Left ventricle myocardium superior (tissue), 1 donor: ENCODE measurements at places on chromosomes 3 and 15.

DNA sequence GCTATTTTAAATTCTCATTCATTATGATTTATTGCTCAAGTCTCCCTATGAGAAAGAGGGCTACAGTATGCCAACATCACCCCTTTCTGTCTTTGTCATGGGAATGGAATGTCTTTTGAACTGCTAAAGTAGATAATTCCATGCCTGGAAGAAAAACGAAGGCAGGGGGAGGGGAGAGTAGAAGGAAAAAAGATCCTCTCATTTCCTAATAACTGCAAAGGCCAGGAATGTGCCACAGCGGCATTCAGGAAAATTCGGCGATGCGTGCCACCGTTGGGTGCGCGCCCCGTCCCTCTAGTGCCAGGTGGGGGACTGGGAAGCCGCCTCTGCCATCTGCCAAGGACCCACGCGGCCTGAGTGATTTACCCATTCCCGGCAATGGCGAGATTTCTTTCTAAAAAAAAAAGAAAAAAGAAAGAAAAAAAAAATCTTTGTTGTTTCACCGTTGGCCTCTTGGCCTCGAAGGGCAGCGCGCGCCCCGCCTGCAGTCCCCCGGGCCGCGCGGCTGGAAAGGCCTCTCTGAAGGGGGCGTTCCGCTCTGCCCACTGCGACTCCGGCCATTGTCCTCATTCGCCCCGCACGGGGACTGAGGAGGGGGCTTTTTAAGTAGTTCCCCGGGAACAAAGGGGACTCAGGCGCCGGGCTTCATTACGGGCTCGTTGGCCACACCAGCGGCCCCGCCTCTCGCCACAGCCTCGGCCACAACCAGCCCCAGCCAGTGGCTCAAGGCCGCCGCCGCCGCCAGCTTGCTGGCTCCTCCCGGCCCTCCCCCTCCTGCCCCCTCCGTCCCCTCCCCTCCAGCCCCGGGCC lies 54.5 kb downstream of the CPN2 start:
- peak; percentile 58 for DNase-seq

- no peak for DNase-seq
These were observed 412.5 kb downstream of the TBC1D5 start for GRCh38 chr3:17329927-17330326.

GRCh38 chr3:190167936-190168680 lies 47.4 kb upstream of the P3H2 start:
- no peak for DNase-seq

GRCh38 chr3:157045238-157045850 lies 114.6 kb downstream of the CCNL1 start:
- no peak for DNase-seq

DNA sequence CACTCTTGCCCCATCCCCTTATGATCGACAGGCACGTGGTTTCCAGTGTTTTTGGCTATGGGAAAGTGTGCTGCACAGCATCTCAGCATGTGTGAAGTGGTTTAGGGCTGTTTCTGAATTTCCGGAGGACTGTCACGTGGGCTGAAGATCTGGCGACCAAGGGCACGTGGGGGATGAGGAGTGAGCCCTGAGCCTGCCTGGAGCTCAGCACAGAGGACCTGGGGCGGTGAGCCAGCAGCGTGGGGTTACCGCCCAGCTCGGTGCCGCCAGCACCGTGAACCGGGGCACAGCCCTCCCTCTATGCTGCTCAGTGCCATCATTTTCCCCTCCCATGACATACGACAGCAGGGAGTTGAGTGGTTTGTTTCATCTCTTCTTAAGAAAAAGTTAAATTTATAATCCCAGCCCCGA lies 150.2 kb downstream of the DNAJB8 start:
- no peak for DNase-seq

- DNase-seq = no peak
These were observed 8.3 kb downstream of the POU1F1 start for GRCh38 chr3:87267953-87268645.

GRCh38 chr15:50137330-50137761 lies 18.3 kb upstream of the ATP8B4 start:
- no peak for DNase-seq

DNA sequence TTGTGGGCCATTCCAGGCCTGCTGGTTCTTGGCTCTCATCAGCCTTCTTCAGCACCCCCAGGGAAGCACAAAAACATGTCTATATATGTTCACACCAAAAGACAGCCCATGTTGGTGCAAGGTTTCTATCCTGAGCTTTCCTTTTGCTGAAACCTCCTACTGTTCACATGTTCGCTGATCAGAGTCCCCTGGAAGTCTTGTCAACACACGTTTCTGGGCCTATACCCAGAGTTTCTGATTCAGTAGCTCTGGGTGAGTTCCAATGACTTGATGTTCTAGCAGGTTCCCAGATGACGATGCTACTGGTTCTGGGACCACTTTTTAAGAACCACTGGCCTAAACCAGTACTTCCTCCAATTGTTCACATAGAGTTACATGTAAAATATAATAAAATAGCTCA lies 46.0 kb downstream of the SUCNR1 start:
- DNase-seq = no peak

DNA sequence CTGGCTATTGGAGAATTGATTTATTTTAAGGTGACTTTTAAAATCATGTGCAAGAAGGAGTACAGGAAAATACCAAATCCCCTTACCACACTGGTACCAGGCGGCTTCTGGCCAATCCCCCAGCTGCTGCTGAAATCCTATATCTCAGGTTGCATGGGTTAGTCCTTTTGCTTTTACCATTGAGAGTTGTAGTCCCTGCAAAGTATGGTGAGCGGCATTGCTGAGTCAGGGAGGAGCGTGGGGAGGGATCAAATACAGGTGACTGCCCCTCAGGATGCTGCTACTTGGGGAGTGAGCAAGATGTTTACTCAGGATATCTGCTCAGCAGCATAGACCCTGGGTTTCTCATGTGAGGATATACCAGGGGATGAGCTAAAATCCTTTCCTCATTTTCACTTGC lies 131.9 kb upstream of the STAC start:
- no peak for DNase-seq

DNA sequence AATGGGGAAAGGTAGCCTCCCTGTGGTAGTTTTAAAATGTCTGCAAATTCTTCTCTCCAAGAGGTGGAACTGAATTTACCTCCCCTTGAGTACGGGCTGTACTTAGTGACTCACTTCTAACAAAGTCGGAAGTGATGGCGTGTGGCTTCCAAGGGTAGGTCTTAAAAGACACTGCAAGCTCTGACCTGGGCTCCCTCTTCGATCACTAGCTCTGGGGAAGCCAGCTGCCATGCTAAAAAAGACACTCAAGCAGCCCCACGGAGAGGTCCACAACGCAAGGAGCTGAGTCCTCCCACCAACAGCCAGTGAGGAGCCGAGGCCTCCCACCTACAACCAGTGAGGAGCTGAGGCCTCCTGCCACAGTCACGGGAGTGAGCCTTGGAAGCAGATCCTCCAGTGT lies 122.0 kb upstream of the HACD2 start:
- DNase-seq = no peak

GRCh38 chr3:71052716-71053115 lies 530.8 kb downstream of the FOXP1 start:
- no peak for DNase-seq

DNA sequence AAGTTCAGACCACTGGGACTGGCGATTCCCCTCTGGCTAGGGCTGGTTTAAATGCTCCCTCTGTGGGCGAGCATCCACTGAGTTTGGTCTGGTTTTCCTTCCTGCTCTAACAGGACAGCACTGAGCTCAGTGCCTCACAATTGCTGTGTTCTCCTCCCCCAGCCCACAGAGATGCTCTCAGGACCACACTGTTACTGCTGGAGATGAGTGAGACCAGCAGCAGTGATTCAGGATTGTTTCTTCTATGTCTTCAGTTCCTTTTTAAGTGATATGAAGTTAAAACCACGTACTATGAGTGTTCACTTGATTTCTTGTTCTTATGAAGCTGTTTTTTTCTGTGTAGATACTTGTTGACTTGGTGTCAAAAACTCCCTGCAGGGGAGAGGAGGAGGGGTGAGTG lies 180.4 kb upstream of the COL8A1 start:
- no peak for DNase-seq

DNA sequence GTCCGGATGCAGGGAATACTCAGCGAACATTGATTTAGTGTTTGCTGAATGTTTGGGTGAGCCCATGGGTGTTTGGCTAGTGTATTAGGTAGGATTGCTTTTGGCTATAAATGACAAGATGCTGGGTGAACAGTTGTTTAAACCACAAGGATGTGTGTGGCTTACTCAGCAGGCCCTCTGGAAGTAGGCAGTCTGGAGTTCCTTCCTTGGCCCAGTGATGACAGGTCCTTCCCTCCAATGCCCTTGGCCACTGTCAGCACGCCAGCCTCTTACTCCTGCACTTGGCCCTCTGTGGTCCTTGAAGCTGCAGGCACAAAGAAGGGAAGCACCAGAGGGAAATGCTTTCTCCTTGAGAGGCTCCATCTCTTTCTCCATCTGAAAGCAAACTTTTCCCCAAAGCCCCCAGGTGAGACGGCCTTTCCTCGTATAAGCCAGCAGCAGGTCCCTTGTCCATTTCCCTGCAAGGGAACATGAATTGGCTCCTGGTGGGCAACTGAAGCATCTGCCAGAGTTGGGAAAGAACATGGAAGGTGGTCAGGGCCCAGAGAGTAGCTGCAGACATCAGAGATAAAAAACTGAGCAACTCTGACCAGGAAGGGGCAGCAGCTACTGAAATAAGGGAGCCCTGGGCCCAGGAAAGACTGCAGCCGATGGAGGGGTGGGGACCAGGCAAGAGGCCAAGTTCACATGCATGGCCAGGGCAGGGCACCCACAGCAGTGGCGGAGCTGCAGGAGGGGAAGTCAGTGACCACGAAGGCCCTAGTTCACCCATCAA lies 105.0 kb downstream of the TPRA1 start:
- no peak for DNase-seq

DNA sequence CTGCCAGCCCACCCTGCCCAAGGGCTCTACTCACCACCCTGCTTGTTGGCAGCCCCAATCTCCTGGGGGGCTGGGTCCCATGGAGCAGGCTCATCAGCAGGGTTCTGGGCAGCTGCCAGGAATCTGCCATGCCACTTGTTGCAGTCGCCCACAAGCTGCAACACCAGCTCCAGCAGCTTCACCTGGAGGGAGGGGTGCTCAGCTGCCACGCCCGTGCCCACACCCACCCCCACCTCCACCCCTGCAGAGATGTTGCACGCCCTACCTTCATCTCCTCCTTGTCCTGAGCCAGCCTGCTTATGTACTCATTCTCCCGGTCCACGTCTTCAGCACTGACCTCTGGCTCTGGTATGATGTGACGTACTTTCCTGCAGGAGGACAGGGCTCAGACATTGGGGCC lies 77.9 kb upstream of the C2CD4B start:
- no peak for DNase-seq

- DNase-seq = no peak
These were observed 69.3 kb upstream of the KLF13 start for GRCh38 chr15:31257286-31257685.

GRCh38 chr3:165859061-165859460 lies 21.8 kb upstream of the BCHE start:
- DNase-seq = no peak

- DNase-seq = no peak
These were observed 77.9 kb downstream of the RPN1 start for GRCh38 chr3:128572644-128573105.

DNA sequence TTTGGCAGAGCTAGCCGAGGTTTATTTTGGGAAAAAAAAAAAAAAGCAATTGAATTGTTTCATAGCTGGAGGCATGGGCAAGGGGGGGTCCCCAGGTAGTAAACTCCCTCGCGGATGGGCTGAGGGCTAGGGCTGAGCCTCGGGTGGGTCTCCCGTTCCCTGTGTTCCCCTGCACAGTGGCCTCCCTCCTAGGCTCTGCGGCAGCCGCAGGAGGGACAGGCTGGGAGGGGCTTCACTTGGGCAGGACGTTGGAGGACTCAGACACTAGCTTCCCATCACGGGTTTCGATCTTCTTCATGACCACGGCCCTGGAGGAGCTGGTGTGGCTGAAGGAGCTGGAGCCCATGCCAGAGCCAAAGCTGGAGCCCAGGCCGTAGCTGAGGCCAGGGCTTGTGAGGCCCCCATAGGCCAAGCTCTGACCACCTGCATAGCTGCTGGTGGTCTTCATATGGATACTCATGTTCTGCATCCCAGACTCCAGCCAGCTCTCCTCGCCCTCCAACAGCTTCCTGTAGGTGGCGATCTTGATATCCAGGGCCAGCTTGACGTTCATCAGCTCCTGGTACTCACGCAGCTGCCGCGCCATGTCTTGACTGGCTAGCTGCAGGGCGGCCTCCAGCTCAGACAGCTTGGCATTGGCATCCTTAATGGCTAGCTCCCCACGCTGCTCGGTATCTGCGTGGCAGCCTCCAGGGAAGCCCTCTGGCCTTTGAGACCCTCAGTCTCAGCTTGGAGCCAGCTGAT lies 64.0 kb upstream of the CDAN1 start:
- no peak for DNase-seq

DNA sequence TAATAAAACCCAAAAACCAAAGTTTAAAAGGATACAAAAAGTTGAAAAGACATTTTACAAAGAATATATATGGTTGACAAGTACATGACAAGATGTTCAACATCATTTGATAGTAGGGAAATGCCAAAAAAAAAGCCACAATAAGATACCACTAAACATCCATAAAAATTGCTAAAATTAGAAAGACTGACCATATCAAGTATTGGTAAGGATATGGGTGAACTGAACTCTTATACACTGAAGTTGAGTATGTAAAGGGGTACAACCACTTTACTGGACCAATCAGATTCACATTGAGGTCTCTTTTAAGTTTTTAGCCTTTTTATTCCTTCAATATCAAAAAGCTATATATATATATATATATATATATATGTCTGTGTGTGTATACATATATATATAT lies 190.5 kb upstream of the P2RY1 start:
- DNase-seq = no peak

DNA sequence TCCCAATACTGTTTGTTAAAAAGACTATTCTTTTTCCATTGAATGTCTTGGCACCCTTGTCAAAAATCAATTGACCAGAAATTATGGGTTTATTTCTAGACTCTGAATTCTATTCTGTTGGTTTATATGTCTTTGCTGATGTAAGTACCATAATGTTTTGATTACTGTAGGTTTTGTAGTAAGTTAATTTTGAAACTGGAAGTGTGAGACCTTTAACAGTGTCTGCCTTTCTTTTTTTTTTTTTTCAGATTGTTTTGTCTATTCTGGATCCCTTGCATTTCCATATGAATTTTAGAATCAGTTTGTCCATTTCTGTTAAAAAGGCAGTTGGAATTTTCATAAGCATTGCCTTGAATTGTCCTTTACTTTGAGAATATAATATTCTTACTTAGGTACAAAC lies 13.6 kb downstream of the ATP2C1 start:
- DNase-seq = no peak

DNA sequence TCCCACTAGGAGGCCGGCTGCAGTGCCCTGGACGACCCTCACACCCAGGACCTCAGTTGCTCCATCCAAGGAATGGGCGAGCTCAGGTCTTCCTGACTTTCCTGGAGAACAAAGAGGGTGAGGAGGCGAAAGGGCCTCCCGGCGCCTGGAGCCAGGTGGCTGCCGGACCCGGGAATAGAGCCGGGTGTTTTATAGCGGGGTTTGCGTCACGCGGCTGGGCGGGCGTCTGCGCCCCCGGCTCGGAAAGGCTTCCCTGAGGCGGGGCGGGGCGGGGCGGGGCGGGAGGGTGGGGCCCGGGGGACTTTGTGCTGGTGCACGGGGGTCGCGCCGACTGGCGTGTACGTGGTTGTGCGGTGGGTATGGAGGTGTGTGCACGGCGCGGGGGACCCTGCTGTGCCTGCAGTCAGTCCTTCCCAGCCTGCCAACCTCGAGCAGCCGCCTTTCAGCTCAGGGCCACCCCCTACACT lies 4.6 kb upstream of the PRKCD start:
- no peak for DNase-seq
